ENCODE measurements at places on chromosomes 7 and 10.

DNA sequence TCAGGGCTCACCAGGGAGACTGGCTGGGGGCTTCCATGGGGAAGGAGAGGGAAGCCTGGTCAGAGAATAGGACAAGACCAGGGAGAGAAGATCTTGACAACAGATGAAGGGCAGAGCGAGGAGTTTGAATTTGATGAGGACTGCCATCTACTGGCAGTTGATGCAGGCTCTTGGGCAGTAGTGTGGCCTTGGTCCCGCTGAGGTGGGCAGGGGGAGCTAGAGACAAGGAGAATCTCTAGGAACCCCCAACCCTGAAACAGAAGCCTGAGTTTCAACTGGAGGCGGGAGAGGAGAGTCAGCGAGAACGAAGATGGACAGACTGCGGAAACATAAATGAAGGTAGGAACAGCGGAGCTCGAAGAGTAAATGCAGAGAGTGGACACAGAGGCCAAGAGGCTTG lies 81.0 kb downstream of the PPP1R3C start:
- no peak for DNase-seq

- DNase-seq: no peak
These were observed 625.1 kb upstream of the PCDH15 start for GRCh38 chr10:55426138-55426537.

DNA sequence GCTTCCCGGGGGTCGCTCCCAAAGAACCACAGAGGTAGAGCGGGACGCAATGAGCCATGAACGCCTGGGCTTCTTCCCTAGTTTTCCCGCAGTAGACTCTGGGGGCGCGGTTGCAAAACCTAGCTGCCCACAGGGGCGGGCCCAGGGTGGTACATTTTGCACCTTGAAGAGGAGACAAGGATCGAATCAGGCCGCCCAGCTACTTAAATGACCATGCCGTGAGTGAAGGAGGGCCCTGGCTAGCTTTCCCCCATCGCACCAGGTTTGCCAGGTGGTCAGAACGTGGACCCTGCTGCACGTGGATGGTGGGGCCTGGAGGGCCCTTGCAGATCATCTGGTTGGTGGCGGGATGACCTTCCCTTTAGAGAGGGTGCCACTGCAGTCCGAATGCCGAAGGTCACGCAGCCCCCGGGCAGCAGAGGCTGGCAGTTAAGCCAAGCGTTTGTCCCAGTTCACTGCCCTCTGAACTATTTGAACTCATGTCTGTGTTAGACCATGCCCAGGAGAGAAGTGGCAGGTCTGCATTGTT lies 604 bp upstream of the SHTN1 start:
- no peak for DNase-seq

- DNase-seq: no peak
These were observed 42.3 kb downstream of the DPYSL4 start for GRCh38 chr10:132229096-132229495.

Data from stimulated activated naive CD4-positive, alpha-beta T cell treated with Interleukin-2 at 50 U/mL for 16 hours (primary cell).